ENCODE measurements at places on chromosomes 3 and 15.
A peak's percentile ranks its signal among the peaks of the same experiment; 100 is the strongest.

DNA sequence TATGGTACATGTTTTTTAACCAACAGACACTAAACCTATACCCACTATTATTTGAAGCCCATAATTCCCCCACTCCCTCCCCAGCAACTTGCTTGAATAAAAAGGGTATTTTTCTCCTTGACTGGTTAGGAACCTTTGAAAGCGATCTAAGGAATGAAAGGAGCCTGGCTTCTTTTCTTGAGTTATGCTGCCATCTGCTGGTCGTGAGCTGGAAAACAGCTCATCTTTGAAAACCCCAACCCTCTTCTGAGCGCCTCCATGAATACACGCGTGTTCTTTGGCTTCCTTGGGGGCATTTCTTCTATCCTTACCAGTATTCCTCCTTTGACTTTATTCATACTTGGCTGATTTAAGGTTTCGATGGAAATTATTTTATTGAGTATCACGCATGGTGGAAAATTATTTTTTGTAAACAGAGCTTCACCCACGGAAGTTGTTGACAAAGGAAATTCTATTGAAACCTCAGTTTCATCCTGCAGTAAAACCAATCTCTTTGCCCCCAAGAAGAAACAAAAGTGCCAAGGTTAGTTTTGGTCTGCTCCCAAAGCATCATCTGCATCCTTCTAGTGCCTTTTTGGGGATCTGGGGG lies 171.6 kb downstream of the SV2B start:
- DNase-seq = peak; percentile 56

DNA sequence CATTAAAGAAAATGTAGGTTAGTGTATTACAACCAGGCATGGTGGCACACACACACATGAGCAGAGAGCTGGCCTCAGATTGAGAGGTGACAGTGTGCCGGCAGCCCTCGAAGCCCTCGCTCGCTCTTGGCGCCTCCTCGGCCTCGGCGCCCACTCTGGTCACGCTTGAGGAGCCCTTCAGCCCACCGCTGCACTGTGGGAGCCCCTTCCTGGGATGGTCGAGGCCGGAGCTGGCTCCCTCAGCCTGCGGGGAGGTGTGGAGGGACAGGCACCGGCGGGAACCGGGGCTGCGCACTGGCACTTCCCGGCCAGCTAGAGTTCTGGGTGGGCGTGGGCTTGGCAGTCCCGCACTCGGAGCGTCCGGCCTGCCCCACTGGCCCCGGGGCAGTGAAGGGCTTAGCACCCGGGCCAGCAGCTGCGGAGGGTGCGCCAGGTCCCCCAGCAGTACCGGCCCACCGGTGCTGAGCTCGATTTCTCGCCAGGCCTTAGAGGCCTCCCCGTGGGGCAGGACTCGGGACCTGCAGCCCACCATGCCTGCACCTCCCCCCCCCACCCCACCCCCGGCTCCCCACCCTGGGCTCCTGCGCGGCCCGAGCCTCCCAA lies 80.4 kb upstream of the TMEM158 start:
- no peak for DNase-seq

DNA sequence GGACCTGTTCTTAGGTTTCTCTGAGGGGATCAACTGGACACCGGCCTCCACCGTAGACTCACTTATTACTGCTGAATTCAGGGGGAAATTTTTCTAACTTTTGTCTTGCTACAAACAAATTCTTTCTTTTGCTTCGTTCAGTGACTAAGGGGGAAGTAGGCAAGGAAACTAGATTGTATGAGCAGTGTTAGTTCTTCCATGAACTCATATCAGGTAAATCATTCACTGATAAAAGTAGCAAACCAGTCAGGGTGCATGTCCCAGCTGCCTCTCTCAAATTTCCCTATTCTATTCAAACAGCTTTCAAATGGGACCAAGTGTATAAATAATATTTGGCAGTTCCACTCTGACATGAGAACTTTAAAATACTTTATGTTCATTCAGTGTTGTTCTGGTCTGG lies 7.3 kb upstream of the CCDC13 start:
- no peak for DNase-seq

GRCh38 chr3:150540991-150541390 lies 5.3 kb downstream of the SERP1 start:
- no peak for DNase-seq

DNA sequence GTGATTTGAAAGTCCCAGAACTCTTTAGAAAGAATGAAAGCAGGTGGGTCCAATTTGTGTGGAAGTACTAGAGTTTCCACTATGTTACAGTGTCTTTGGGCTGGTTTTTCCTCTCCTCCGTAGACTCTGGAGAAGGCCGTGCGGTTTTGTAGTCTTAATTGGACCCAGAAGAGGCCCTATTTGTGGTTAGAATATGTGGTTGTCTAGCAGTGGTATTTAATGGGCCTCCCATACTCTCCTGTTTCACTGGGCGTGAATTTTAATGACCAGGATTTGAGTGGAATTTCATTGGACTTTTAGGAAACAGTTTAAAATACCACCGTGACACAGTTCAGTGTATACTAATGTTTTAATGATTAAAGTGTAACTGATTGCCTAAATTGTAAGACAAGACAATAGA lies 182.3 kb downstream of the BBX start:
- no peak for DNase-seq

- DNase-seq = no peak
These were observed 68.9 kb downstream of the PFN2 start for GRCh38 chr3:149901770-149902169.

- no peak for DNase-seq
These were observed 317.3 kb upstream of the CFAP20DC start for GRCh38 chr3:59367150-59367549.

DNA sequence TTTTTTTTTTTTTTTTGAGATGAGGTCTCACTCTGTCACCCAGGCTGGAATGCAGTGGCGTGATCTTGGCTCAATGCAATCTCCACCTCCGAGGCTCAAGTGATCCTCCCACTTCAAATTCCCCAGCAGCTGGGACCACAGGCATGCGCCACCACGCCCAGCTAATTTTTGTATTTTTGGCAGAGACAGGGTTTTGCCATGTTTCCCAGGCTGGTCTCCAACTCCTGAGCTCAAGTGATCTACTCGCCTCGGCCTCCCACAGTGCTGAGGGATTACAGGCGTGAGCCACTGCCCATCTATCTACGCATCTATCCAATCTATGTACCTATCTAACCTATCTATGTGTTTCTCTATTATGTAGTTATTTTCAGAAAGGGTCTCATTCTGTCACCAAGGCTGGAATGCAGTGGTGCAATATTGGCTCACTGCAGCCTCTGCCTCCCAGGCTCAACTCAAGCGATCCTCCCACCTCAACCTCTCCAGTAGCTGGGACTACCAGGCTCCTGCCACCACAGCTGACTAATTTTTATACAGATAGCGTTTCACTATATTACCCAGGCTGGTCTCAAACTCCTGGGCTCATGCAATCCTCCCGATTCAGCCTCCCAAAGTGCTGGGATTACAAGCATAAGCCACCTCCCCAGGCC lies 20.2 kb upstream of the GPX1 start:
- DNase-seq = no peak

- no peak for DNase-seq
These were observed 33.1 kb downstream of the HCLS1 start for GRCh38 chr3:121627622-121628021.

DNA sequence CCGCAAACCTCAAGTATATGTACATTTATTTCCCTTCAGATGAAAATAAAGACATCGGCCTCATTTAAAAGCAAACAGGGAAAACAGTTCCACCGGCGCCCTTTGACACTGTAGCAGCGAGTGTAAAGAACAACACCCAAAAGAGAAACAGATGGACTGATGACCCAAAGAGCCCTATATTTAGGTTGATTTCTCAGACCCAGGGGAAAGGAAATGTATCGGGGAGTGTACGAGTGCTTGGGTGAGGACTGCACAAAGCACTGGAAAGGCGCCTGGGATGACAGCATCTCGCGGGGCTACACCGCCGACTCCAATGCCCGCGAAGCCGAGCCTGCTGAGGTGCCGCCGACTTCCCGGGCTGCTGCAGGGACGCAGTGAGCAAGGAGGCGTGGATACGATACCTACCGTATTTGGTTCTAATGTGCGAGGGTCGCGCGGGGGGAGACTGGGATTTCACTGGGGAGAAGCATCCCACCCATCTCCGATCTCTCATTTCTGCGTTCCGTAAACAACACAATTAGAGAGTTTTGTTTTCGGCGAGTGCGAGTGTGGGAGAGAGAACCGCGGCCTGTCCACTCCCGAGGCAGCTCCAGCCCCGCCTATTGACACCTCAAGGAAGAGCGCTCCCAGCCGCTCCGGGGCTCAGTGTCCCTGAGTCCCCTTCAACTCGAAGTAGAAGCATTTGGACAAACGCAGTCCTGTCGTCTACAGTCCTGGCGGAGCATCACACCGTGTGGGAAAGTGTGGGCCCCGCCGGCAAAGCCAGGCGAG lies 2.0 kb downstream of the MECOM start:
- peak; percentile 17 for DNase-seq

GRCh38 chr3:171704002-171704401 lies 106.3 kb downstream of the PLD1 start:
- DNase-seq = peak; percentile 20

GRCh38 chr3:151404316-151404715 lies 19.8 kb upstream of the P2RY12 start:
- DNase-seq = no peak

GRCh38 chr3:19972054-19972453 lies 25.2 kb downstream of the RAB5A start:
- DNase-seq = no peak

GRCh38 chr3:14822670-14823390 lies 4.1 kb downstream of the FGD5 start:
- no peak for DNase-seq

GRCh38 chr15:57097246-57097645 lies 178.8 kb downstream of the TCF12 start:
- DNase-seq = no peak

DNA sequence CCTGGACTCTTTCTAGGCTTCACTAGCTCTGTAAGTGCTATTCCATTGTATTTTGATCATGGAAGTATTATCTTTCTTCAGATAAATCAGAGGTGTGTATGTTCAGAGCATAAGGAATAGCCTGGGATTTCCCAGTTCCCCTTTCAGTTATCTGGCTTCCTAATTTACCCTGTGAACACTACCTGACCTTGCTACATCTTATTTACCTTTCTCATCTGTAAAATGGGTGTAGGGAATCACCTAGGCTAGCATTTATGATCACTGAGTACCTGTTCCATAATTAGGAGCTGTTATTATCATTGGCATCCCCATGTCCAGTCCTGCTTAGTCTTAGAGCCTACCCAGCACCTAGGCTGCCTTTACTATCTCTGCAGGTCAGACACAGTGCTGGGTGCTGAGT lies 149.3 kb upstream of the NR2F2 start:
- DNase-seq = no peak

DNA sequence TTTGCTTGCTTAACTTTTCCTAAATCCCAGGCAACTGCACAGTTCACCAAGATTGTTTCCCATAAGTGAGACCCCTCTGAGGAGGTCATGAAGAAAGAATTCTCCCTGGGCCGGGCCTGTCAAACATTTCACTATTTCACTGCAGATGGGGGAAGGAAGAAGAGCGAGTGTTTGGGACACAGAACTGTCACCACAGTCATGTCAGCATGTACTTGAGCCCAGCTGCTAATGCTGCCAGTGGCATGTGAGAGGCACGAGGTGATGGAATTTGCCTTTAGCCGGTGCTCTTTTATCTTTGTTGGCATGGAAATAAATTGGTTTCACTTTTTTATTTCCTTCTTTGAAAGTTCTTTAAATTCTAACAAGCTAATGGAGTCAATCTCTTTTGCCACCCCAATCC lies 277.9 kb upstream of the GADL1 start:
- DNase-seq = no peak

DNA sequence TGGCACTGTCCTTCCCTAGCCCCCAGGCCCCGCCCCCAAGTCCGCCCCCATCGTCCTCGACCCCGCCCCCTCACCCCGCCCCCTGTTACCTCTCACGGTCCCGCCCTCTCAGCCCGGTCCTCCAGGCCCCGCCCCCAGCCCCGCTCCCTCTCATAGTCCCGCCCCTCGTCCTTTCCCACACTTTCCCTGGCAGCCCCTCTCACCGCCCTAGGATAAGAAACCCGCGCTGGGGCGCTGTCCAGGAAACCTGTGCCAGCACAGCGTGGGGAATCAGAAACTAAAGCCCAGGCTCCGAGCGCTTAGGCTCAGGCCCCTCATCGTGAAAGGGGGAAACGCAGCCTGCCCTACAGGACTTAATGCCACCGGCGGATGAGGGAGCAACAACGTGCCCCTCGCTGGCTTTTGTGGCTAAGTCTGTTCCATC lies 20.9 kb downstream of the TRPM1 start:
- no peak for DNase-seq

- no peak for DNase-seq
These were observed 209.7 kb downstream of the WDR72 start for GRCh38 chr15:53549697-53550305.

- DNase-seq = no peak
These were observed 82.3 kb downstream of the RBPMS2 start for GRCh38 chr15:64693134-64693533.

DNA sequence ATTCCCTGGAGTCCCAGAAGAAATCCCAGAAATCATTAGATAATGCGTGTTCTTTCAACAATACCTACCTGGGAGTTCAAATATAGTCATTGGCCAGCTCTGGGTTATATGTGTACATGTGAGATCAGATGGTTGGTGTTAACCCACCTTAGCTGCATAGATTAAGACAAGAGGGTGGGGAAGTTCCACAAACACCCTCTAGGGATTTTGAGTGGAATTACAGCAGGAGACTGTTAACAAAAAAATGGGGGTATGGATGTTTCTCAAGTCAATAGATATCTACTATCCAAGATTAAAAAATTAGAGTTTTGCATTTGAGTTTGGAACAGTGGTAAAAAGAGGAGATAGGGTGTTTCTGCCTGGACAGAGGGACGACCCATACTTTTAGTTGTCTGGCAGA lies 282.5 kb upstream of the CNTN3 start:
- DNase-seq = no peak

GRCh38 chr3:83843716-83844115 lies 1115.1 kb upstream of the CADM2 start:
- no peak for DNase-seq

- no peak for DNase-seq
These were observed 6.0 kb downstream of the MRAS start for GRCh38 chr3:138354376-138354775.

Data from stimulated activated CD4-positive, alpha-beta T cell treated with anti-CD3 and anti-CD28 coated beads, Interleukin-2, amount 100 ng/mL, for 24 hours (primary cell).